Activated naive CD4-positive, alpha-beta T cell treated with anti-CD3 and anti-CD28 coated beads, Interleukin-2, amount 50 U/mL, for 16 hours (primary cell): ENCODE measurements at places on chromosomes 5 and 9.

DNA sequence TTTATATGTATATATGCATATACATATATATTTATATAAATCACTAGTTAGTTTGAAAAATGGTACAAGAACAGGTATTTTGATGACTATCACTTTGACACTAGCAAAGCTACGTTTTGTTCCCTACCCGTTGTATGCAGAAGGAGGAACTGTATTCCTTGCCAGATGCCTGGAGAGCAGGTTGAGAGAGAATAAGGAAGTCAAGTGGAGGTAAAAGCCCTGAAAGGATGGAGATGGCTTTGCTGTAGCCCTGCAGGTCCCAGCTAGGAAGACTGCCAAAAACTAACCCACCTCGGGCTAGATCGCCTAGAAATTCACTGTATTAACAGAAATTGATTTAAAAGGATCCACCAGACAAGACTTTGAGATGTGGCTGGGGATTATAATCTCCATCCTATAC lies 229.3 kb downstream of the RFX3 start:
- no peak for DNase-seq

- no peak for DNase-seq
These were observed 8.0 kb upstream of the MYO10 start for GRCh38 chr5:16943846-16944678.

GRCh38 chr5:83038924-83039323 lies 38.3 kb downstream of the TMEM167A start:
- DNase-seq = no peak

- DNase-seq = no peak
These were observed 7.5 kb downstream of the EPB41L4B start for GRCh38 chr9:109313351-109313750.

- no peak for DNase-seq
These were observed 57.1 kb downstream of the PSD2 start for GRCh38 chr5:139852696-139853095.

- DNase-seq = no peak
These were observed 126.2 kb upstream of the CHD1 start for GRCh38 chr5:99054972-99055371.

DNA sequence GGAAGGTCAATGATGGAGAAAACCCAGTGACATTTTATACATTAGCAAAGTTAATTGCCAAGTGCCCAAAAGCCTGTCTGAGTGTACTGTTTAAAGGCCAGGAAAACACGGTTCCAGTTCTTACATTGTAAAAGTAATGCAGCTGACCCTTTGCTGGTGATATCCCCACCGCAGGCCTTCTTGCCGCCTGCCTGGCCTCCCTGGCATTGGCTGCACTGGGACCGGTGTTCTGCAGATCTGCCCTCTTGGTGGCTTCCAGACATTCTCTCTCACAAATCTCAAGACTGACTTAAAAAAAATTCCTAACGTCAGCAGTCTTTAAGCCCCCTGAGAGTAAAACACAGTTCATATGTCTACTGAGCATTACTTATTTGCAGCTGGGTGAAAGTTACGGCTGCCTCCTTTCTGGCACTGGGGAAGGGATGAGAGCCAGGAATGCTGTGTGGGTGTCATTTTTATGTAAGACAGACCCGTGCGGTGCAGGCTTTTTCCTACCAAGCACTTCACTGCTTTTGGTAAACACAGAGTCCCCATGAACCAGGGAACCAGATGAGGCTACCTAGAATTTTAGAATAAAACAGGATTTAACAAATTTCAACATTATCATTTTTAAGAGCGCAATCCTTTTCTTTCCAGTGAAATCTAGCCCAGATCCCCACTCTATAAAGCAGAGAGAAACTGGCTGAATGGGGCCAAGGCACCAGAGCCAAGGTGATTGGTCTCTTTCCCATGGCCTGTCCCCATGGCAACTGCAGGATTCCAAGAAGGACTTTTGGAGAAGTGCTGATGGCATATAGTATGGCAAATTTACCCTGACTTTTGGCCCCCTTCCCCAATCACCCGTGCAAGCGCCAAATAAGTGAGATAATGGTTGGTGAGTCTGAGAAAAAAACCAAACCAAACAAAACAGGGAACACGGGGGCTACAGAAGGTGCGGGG lies 80.8 kb downstream of the LMNB1 start:
- no peak for DNase-seq

DNA sequence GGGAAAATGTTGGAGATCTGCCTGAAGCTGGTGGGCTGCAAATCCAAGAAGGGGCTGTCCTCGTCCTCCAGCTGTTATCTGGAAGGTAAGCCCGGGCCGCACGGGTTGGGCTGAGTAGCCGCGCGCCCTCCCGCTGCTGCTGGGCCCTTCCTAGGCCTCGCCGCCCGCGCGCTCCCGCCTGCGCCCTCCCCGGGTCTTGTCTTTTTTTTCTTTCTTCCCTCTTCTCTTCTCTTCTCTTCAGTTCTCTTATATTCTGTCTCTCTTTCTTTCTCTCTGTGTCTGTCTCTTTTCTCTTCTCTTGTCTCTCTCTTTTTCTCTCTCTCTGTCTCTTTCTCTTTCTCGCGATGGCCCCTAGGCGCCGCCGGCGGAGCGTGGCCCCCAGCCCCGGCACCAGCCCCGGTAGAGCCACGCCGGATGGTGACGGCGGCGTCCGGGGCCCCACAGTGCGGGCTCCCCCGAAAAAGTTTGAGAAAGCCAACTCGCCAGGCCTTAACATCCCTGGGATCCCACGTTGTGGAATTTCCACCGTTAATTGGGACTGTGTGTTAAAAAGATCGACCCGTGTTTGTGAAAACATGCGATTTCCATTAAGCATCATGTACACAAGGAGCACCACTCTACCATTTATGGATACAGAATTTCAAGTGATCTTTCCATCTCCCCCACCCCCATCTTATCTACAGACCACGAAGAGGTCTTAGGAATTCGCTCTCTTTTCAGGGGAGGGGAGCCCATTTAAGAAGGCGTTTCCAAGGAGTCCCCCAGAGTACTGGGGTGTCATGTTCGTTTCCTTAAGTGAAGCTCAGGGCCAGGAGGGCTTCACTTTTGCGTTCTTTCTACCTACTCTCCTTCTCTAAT lies 616 bp downstream of the ABL1 start:
- peak; percentile 50 for DNase-seq

- no peak for DNase-seq
These were observed 15.5 kb downstream of the AKNA start for GRCh38 chr9:114371973-114372917.

- DNase-seq = no peak
These were observed 94.7 kb downstream of the ANGPTL2 start for GRCh38 chr9:127027694-127028093.

GRCh38 chr5:150778517-150779396 lies at the start of gene SMIM3:
SMIM3 (plus strand) TSS chr5:150778757; CDS start chr5:150795441, 16,684 bp downstream.
- DNase-seq = peak; percentile 73

GRCh38 chr9:131417264-131418142 lies 23.6 kb downstream of the PRRC2B start:
- no peak for DNase-seq

DNA sequence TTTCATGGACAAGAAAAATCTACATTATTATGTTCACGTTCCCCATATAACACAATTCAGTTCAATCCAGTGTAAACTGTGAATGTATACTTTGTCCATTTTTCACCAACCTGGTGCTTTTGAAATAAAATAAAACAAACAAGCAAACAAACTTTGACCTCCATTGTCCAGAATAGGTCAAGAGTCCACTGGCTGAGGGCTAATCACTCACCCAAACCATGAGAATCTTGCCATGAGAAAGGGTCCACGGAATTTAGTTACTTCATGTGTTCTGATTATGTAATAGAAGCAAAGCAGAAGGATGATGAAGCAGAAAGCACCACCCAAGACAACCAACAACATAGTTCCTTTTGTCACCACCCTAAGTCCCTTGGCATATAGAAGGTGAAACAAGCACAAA lies 28.7 kb downstream of the DIAPH1 start:
- DNase-seq = no peak

GRCh38 chr5:61055434-61056006 lies 106.7 kb downstream of the SMIM15 start:
- no peak for DNase-seq

DNA sequence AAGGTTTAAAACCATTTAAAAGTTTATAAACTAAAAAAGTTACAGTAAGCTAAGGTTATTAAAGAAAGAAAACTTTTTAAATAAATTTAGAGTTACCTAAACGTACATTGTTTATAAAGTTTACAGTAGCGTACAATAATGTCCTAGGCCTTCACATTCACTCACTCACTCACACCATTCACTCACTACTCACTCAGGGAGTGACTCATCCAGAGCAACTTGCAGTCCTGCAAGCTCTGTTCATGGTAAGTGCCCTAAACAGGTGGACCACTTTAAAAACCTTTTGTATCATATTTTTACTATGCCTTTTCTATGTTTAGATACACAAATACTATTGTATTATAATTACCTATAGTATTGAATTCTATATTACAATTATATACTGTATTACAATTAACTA lies 190.8 kb upstream of the RASA1 start:
- no peak for DNase-seq

DNA sequence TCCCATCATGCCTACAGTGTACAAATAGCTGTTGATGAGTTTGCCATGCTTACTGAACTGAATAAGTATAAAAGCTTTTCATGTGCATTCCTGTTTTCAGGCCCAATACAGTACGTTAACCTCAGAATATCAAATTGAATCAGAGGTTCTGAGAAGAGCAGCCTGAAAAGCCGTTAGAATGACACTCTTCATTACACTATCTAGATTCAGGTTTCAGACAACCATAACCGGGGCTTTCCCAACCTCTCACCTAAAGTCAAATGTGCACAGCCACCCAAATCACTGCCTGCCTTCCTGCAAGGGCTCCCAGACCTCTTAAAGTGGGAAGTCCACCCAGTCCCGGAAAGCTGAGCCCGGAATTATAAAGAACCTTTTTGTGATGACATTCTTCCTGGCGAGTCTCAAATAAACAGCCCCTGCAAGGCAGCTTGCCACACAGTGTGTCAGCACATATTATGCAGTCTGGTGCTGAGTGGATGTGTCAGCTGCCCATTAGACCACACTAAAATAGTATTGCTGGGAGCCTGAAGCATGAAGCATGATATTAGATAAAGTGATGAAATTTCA lies 245.8 kb downstream of the TLE4 start:
- DNase-seq = no peak

- no peak for DNase-seq
These were observed 56.7 kb downstream of the PIK3R1 start for GRCh38 chr5:68272289-68272688.

- no peak for DNase-seq
These were observed 10.2 kb upstream of the ERGIC1 start for GRCh38 chr5:172823840-172824362.

DNA sequence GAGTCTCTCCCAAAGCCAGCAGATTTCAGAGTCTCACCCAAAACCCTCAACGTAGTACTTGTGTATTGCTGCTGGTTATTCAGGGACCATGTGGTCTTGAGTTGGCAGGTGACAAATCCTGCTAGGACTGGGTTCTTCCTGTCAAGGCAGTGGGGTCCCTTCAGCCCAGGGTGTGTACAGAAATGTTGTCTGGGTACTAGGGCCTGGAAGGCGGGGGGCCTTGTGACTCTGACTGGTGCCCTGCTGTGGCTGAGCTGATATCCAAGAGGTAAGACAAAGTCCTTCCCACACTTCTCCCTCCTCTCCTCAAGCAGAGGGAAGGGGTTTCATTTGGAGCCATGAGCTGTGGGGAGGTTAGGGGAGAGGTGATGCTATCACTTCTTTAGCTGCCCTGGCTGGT lies 58.8 kb downstream of the GABRA6 start:
- no peak for DNase-seq

- no peak for DNase-seq
These were observed 23.8 kb downstream of the CD14 start for GRCh38 chr5:140609126-140609525.

DNA sequence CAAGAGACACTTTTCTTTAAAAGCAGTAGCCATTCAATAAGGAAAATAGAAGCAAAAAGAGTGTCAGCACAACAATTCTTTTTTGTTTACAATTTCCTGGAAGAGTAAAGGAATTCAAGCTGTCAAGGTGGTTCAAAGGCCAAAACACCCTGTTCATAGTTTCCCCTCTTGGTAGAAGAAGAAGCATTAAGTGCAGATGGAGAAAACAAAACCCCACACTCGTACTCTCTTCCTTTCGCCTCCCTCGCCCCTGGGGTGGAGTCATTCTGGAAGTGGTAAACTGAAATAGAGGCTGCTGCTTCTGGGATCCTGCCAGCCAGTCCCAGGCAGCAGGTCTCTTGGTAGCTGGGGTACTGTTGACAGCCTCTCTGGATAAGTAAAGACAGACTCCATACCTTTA lies 105.0 kb downstream of the ANKRD55 start:
- DNase-seq = peak; percentile 45

- no peak for DNase-seq
These were observed 17.1 kb upstream of the FAM81B start for GRCh38 chr5:95374061-95374460.

- DNase-seq = no peak
These were observed 47.1 kb upstream of the RAI14 start for GRCh38 chr5:34608859-34609648.

DNA sequence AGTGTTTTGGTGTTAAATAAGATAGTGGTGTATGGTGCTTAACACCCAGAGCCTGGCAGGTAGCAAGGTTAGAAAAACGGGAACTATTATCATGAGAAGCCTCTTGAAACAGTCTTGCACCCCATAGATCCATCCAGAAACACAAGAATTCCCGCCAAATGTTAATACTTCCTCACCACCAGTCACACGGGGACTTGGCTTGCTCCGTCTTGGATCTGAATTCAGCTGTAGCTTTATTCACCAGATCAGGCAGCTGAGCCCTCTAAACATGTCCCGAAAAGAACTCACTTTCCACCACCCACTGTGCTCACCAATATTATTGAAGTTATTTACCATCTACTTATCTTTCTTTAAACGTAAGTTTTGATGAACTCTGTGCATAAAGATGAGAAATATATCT lies 101.6 kb upstream of the PTPN3 start:
- no peak for DNase-seq

- no peak for DNase-seq
These were observed 207.5 kb upstream of the TBCA start for GRCh38 chr5:77983482-77984199.

GRCh38 chr5:147857302-147858129 lies 21.0 kb upstream of the SCGB3A2 start:
- peak; percentile 14 for DNase-seq

GRCh38 chr9:86410281-86410680 lies 56.1 kb upstream of the TUT7 start:
- no peak for DNase-seq
